Left kidney (tissue), 8 donors: ENCODE measurements at places on chromosomes 6 and 20. TPM values are rescaled to one million over a fixed set of nuclear protein-coding genes. Genes with fewer than 3 reads are reported as not detected.

GRCh38 chr6:39223061-39223460 is 6.2 kb downstream of the KCNK5 start:
- no peak for DNase-seq

GRCh38 chr6:30880698-30881252 is 3.5 kb upstream of the DDR1 start:
- DNase-seq, result peak; percentile 65

- no peak for DNase-seq
Observed at GRCh38 chr6:56549014-56549413, 93.7 kb downstream of the DST start.

- no peak for DNase-seq
Observed at GRCh38 chr6:139016337-139017213, 12.0 kb upstream of the ABRACL start.

- no peak for DNase-seq
Observed at GRCh38 chr6:29014729-29015608, 9.9 kb upstream of the ZNF311 start.

DNA sequence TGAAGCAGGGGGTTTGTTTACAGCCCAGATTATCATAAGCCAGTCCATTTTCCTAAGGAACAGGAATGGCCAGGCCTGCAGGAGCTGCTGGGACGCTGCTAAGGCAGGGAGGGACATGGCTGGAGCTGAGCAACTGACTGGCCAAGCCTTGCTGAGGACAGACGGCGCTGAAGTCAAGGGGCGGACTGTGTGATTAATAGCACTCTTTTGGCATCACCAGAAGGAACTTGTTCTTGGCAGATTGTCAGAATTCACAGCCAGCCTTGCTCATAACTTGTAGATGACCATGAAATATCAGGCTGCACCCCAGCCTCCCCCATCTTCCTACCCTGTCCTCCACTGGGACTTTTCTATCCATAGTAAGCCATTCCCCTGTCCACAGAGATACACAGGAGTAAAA is 218.8 kb upstream of the RNF24 start:
- peak; percentile 69 for DNase-seq

DNA sequence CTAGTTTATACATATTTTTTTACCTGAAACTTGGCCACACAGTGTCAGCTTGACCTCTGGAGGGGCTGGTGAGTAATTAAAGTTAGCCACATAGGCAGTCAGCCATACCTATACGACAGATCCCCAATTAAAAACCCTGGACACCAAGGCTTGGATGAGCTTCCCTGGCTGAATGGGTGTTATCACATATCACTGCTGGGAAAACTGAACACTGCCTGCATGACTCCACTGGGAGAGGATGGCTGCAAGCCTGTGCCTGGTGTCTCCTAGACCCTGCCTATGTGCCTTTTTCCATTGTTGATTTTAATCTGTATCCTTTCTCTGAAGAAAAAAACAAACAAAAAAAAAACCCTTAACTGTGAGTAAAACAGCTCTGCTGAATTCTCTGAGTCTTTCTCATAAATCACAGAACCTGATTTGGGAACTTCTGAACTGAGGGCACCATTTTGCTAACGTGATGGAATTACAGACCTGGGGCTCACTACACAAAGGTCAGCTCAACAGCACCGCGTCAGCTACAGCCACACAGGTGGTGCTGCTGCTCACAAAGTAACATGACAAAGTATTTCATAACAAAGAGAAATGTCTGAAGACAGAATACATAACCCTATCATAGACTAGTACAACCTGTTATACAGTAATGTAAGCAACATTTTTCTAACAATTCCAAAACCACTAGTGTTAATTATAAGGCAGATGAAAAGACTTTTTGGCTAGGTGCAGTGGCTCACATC is 97.0 kb downstream of the SLC23A2 start:
- no peak for DNase-seq

GRCh38 chr6:138724015-138724414 is 49.6 kb upstream of the CCDC28A start:
- peak; percentile 8 for DNase-seq

DNA sequence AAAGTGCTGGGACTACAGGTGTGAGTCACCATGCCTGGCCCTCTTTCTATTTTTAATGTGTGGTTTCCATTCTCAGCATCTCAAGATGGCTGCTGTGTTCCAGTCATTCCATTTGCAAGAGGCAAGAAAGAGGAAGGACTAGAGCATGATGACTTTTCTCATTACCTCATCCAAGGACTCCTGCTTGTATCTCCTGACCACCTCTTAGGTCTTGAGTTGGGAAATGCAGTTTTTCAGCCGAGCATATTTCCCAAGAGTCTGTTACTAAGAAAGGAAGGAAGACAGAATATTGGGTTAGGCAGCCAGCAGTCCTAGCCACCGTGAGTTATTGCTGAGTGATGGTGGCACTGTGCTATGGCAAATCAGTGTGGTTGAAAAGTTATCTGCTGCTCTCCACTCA is 108.4 kb upstream of the INSM1 start:
- no peak for DNase-seq

GRCh38 chr20:57224641-57225138 is 41.8 kb downstream of the BMP7 start:
- DNase-seq, result no peak

DNA sequence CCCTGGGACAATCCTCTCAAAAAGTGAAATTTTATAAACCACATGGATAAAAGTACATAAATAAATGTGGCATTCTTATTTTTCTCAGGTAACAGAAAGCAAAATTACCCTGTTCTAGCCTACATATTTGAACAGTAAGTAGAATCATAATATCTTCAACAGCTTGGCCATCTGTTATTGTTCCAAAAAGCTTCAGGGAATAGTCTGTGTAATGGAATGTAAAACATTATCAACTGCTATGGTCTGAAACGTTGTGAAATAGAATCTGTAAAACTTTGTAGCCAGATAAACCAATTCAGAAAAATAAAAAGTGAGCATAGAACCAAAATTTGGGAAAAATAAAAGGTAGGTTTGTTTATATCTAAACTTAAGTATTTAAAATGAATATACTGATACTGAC is 114.7 kb downstream of the THEMIS start:
- no peak for DNase-seq

- no peak for DNase-seq
Observed at GRCh38 chr20:8454137-8454712, 322.2 kb downstream of the PLCB1 start.

DNA sequence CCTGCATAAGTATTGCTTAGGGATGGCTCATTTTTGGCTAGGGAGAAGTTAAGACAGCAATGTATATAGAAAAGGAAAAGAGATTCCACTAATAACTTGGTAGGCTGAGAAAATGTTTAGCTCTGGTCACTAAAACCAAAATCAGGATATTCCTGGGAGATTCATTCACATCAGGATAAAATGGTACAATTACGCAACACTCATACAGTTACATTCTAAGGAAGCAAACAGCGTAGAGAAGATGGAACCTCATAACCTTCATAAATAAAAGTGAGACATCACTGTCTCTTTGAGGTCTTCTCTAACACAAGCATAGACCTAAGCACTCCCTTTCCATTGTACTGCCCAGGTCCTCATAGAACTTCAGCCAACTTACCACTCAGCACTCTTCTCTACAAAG is 295.7 kb upstream of the RUNX2 start:
- no peak for DNase-seq

DNA sequence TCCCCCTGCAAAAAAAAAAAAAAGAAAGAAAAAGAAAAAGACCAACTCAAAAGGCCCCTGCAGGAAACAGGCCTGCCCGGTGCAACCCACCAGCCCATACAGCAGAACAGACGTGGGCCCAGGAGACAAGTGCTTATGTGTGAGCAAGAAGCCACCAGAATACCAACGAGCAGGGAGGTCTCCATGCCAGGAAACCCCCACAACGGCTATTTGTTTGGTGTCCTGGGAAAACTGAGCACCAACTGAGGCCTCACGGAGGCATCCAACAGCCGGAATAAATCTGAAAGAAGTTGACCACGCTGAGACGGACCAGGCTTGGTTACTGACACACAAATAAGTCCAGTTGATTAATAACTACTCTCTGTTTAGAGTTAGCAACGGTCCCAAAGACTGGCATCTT is 29.7 kb downstream of the PTPRT start:
- DNase-seq, result no peak

DNA sequence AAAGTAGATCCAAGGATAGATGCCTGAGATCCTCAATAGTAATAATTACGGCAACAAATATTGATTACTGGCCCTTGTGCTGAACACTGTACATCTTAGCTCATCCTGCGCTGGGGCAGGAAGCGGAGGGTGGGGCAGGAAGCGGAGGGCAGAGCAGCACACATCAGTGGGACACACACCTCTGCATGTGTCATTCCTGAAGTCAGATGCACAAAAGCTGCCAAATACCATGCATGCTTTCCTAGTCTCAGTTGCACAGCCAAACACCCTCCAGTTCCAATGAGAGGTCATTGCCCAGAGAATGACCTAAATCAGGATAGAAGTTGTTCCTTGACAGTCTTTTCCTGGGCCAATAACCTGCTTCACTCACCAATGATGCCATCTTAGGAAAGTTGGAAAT is 74.4 kb upstream of the FOXC1 start:
- DNase-seq, result no peak

- DNase-seq, result no peak
Observed at GRCh38 chr6:109295774-109296156, 86.5 kb downstream of the CD164 start.

- no peak for DNase-seq
Observed at GRCh38 chr6:166301611-166302529, 6.3 kb downstream of the PRR18 start.

GRCh38 chr20:8232332-8232731 is 100.3 kb downstream of the PLCB1 start:
- DNase-seq, result no peak

MUCL3 gene
- polyA plus RNA-seq, result 0.10 TPM

MTO1 gene
- 38.6 TPM for polyA plus RNA-seq

SLC22A1 gene
- 1.5 TPM for polyA plus RNA-seq

SDCBP2 gene
- polyA plus RNA-seq, result 1.7 TPM

FAM209B gene
- 0.55 TPM for polyA plus RNA-seq

FKBP1A gene
- 362 TPM for polyA plus RNA-seq

FAM209A gene
- polyA plus RNA-seq, result 0.65 TPM

RAD21L1 gene
- polyA plus RNA-seq, result not detected

HLA-DOA gene
- 5.9 TPM for polyA plus RNA-seq

CCM2L gene
- 5.2 TPM for polyA plus RNA-seq
